ENCODE measurements at places on chromosomes 7 and 10.

DNA sequence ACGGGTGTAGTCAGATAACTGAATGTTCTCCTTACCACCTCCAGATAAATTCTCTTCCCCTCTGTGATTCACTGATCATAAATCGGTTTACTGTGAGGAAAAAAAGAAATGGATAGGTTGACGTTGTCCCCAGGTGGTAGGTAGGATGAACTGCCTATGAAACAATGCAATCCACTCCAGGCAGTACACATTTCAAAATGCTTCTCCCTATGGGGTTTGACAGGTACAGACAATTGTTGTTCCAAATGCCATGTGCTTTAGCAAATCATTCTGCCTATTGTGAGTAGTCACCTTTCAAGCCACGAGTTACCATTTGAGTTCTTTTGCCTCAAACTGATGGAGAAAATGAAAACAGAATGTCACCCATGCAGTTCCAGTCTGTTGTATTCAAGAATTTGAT is 21.8 kb downstream of the VIM start:
- no peak for DNase-seq

DNA sequence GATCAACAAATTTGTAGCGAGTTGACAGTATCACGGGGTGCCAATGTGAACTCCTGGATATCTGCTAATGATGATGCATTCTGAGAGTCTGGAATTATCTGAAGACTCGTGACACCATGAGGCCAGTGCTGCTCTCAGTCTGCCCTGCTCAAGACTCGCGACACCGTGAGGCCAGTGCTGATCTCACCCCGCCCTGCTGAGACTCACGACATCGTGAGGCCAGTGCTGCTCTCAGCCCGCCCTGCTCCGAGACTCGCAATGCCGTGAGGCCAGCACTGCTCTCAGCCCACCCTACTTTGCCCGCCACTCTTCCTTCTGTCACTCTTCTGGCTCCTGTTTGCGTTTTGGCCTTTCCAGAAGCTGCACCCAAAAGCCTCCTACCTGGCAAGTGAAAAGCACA is 411.8 kb downstream of the PTPRN2 start:
- no peak for DNase-seq

DNA sequence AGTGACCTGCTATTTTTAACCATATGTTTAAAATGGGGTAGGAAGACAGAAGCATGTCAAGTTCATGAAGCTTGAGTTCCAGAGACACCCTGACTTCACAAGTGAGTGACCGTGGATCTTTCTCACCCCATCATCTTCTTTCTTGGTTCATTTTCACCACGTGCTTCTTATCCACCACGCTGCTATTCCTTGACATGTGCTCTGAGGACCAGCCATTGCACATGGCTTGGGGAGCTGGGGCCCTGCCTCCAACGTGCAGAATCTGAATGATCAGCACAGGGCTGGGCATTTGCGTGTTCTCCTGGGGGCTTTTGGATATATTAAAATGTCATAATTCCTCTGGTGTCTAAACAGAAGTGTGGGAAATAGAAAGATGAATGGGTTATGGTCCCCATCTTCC is 25.0 kb upstream of the GTPBP4 start:
- no peak for DNase-seq

- DNase-seq, result no peak
These were observed 640.6 kb upstream of the NRP1 start for GRCh38 chr10:33974976-33975478.

- DNase-seq, result no peak
These were observed 8.8 kb downstream of the ITGB1 start for GRCh38 chr10:32949221-32949678.

DNA sequence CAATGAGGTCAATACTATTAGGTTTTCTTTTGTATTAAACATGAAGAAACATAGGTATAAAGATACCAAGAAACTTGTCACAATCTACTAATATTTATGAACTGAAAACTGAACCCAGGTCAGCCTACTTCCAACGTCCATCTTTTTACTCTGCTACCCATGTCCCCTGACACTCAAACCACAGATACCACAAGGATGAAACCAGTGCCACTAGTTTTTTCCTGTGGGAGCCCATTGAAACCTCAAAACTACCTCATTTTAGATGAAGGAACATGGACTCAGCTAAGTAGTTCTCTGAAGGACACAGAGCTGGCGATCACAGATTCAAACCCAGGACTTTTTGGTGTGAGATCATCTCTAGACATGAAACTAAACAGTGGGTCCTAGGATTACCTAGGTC is 6.8 kb downstream of the TET1 start:
- no peak for DNase-seq

- no peak for DNase-seq
These were observed 657.2 kb upstream of the GALNT17 start for GRCh38 chr7:70474639-70475234.

All from stimulated activated CD4-positive, alpha-beta T cell treated with anti-CD3 and anti-CD28 coated beads, Interleukin-4, amount 100 ng/mL, for 1 hour (primary cell).